ENCODE measurements at places on chromosomes 2 and 18. TPM values are rescaled to one million over a fixed set of nuclear protein-coding genes. Genes with fewer than 3 reads are reported as not detected.

ALKAL2 gene
- total RNA-seq = 1.1 TPM

ZNF385B gene
- 0.14 TPM for total RNA-seq

- DNase-seq = no peak
These were observed 369.5 kb upstream of the LYPD1 start for GRCh38 chr2:133039531-133039930.

DNA sequence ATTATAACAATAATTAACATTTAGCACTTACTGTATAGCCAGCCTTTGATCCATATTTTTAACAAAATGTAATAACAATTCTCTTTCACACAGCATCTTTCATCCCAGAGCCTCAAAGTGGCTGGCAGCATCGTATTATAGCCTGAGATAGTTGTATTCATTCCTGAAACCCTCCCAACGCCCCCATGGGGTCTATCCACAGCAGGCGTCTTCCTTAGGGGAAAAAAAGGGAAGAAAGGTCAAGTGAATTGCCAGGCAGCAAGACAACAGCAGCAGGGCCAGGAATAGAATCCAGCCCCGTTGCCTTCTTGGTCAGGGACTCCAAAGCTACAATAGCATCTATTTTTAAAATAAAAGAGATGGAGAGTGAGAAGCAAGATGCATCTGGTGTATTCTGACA is 424.4 kb upstream of the ID2 start:
- DNase-seq = no peak

DNA sequence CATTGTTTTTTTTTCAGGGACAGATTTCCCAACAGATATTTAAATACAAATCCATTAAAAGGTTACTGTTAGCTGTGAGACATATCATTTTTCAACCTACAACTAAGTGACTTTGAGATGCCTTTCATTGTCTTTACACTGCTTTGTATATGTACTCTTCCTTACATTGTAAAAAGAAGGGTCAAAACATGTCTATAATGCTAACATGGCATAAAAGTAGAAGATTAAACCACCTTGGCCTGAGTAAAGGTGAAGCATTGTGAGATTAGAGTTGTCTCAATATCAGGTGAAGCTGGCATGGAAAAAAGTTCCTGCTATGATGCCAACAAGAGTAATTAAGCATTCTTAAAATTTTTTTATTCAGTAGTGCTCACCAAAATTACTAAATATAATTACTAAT is 1508.5 kb upstream of the NXPH2 start:
- no peak for DNase-seq

GRCh38 chr2:174334781-174335251 is at the start of gene SP9:
Gene SP9, plus strand, starts transcription at chr2:174334954. Its CDS starts 139 bp downstream, at chr2:174335093.
- no peak for DNase-seq

GRCh38 chr2:232757905-232758304 is 18.5 kb downstream of the KCNJ13 start:
- no peak for DNase-seq

DNA sequence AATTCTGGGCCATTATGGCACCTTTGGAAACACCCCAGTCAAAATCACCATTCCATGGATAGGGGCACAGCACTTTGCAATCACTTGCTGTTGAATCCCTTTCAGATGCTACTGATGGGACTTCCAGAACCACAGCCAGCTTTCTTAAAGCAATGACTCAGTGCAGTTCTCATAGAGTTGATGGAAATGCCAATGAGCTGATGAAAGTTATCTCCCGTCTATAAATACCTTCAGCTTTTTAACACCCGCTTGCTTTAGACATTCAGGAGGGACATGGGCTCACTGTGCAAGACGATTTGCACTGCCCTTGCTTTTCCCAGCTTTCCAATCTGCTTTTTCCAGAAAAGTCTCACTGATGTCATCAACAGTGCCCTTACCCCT is 66.7 kb upstream of the RPL31 start:
- DNase-seq = no peak

DNA sequence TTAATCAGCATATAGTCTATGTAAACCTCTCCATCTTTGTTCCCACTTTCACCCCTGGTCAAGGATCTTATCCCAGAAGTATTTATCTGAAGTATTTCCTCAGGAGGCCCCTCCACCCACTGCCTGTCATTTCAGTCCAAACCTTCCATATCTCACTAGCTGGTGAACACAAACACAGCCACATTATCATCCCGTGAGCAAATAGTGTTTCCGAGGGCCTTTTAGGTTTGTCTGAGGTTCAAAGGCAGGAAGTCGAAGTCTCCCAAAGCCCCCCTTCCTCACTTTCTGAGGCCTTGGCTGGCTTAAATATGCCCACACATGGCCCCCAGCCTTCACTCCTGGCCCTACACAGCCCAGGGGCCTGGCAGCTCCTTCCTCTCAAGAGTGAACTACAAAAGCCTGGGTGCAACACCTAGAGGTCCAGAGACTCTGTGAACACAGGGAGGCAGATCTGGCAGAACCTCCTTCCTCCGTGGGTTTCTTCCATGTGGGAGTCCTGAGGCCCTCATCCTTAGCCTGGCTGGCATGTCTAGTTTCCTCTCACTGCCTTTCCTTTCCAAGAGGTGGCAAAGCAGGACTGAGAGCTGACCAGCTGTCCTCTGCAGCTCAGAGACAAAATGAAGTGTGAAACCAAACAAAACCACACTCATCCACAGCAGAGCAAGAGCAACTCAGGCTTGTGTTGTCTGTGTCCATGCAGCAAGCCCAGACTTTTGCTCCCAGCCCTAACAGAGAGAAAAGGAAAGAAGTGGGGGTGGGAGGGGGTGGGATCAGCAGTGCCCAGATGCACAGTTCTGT is 264.2 kb downstream of the SS18 start:
- no peak for DNase-seq

GRCh38 chr2:57959390-57959789 is 87.2 kb upstream of the VRK2 start:
- no peak for DNase-seq

DNA sequence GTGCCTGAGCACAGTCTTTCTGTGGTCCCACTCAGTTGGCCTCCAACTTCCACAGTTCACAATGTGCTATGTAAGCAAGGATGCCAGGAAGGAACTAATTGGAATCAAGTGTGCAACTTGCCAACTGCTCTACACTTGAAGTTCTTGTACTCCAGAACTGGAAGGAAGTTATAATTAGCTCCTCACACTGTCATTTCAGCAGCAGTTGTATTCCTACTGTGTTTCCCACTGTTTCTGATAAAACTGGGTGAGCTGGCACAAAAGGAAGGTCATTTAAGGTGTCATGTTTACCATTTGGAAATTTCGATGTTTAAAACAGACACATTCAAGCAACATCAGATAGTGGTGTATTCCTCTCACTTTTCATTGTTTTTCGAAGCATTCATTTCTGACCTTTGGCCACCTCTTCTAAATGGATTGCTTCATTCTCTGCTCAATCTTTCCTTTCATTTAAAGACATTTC is 84.2 kb downstream of the ANTXR1 start:
- DNase-seq = no peak

- no peak for DNase-seq
These were observed 540.9 kb upstream of the RAB6C start for GRCh38 chr2:129438501-129439057.

- no peak for DNase-seq
These were observed 27.1 kb downstream of the PID1 start for GRCh38 chr2:229243890-229244560.
